ENCODE measurements at places on chromosomes 16 and 17. TPM values are rescaled to one million over a fixed set of nuclear protein-coding genes. Genes with fewer than 3 reads are reported as not detected.

The LRRC37A3 gene
- polyA plus RNA-seq = 2.7 TPM

GRCh38 chr16:56298948-56299596 is 107.8 kb downstream of the GNAO1 start:
- DNase-seq = peak; percentile 61

DNA sequence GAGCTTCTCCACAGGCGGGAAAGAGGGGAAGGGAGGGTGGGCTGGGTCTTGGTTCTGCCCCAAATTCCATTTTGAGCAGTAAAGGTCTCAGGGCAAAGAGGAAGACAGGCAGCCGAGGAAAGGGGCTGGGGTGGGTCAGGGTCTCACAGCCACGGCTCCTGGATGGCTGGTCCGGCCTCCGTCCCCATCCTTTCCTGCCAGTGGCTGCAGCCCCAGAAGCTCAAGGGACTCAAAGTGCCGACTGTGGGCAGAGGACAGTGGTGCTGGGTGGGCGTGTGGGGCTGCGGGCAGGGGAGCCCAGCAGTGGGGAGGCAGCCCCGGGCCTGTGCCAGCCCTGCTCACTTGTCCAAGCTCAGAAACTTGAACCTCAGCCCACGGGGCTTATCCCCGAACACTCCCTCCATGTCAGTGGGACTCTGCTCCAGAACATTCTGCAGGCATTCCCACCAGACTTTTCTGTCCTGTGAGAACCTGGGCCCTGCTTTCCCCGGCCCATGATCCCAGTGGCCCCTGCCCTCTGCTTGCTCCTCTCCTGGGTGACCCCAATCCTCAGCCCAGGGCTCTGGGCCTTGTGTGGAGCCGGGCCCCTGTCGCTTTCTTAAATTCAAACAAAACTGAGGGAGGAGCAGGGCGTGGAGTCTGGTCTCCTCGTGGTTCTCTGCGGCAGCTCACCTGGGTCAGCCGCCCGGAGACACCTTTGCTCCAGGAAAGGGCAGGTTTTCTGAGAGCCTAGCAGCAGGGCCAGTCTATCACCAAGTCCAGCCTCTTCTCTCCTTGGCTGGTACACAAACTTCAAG is 117.8 kb upstream of the METRNL start:
- DNase-seq = no peak

The KCNJ2 gene
- polyA plus RNA-seq = 1.2 TPM
